IMR-90 (cell line): ENCODE measurements at places on chromosomes 12 and 14.

- DNase-seq: no peak
These were observed 28.0 kb downstream of the ERH start for GRCh38 chr14:69370061-69370460.

DNA sequence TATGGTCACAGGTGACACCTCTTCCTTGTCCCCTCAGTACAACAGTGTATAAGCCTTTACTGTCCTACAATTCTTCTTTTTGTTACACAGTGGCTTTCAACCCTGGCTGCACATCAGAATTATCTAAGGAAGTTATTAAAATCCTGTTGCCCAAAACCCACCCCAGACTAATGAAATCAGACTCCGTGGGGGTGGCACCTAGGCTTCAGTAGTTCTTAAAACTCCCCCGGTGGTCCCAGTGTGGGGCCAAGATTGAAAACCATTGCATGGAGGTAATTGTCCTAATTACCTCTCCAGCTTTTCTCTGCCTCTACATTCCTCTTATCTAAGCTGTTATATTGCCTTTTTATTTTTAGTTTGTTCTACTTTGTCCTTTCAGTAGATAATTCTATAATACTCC is 172.8 kb downstream of the DAD1 start:
- DNase-seq: no peak

DNA sequence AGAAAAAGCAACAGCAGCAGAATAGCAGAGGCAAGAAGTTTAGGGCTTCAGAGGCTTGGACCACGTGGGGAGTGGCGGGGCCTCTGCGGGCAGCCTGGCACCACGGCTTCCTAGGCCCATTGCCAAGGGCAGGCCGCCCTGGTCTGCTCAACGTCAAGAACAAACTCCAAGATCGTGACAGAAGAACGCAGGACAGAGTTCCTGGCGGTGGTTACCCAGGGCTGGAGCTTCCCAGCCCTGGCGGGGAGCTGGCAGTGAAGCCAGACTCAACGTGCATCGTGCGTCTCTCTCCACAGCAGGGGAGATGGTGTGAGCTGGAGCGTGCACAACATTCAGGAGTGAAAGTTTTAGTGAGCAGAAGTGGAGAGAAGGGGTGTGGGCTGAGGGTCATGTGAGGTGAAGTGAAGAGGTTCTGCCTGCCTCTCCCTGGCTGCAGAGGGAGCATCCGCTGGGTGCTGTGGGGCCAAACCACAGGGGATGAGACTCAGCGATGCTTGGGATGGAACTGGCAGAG is 13.9 kb upstream of the CACNA2D4 start:
- DNase-seq: no peak

DNA sequence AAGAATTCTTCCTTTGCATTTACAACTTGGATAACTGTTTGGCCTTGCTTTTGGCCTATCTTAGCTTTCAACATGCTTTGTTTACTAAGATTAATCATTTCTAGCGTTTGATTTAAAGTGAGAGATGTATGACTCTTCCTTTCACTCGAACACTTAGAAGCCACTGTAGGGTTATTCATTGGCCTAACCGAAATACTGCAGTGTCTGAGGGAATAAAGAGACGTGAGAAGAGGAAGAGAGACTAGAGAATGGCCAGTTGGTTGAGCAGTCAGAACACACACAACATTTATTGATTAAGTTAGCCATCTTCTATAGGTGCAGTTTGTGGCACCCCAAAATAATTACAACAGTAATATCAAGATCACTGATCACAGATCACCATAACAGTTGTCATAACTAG is 62.3 kb upstream of the CCDC175 start:
- no peak for DNase-seq

DNA sequence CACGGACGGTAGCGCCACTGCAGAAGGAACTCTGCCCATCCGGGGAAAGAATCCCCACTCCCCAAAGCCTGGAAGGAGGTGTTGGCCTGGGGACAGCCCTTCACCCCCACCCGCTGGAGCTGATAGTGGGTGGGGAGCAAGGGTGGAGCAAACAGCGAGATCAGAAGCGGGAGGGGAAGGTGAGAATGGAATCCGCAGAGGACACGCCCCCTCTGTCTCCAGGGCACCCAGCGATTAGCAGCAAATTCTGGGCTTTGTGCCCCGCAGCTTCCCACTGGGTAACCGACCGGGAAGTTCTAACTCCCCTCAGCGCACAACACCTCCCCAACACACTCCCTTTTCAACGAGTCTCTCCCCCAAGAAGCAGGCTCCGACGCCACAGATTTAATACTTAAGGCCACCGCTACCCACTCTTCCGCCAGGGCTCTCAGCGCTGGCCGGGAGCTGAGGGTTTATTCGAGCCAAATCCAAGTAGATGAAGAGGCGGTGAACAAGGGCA is 1.4 kb downstream of the SLC25A29 start:
- peak; percentile 22 for DNase-seq

GRCh38 chr14:23162800-23163199 is 20.7 kb downstream of the SLC7A8 start:
- DNase-seq: no peak

DNA sequence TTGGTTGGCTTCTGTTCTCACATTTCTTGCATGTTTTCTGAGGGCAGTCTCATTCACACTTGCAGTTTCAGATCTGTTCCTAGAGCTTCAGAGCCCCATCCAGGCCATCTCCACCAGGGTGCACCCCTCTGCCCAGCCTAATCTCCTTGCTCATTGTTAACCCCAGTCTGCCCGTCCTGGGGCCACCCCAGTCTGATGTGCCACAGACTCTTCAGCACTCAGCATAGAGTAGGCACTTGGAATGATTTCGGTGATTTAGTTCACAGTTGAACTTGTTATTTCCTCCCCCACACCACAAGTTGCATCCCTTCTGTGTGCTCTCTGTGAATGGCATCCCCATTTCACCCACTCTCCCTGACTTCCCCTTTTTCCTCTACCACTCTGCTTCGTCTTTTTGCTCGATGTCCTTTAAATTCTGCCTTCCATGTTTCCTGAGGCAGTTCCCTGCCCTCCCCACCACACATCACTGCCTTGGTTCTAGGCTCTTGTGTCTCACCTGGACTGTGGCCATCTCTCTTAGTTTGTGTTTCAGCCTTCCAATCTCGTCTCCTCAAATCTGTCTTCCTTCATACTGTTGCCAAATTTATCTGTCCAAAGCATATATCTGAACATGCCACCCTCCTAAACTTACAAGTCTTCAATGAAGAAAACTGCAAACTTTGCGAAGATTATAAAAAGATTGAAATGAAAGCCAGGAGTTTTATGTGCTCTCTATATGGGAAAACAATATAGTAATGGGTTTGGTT is 41.5 kb downstream of the ANO6 start:
- no peak for DNase-seq

DNA sequence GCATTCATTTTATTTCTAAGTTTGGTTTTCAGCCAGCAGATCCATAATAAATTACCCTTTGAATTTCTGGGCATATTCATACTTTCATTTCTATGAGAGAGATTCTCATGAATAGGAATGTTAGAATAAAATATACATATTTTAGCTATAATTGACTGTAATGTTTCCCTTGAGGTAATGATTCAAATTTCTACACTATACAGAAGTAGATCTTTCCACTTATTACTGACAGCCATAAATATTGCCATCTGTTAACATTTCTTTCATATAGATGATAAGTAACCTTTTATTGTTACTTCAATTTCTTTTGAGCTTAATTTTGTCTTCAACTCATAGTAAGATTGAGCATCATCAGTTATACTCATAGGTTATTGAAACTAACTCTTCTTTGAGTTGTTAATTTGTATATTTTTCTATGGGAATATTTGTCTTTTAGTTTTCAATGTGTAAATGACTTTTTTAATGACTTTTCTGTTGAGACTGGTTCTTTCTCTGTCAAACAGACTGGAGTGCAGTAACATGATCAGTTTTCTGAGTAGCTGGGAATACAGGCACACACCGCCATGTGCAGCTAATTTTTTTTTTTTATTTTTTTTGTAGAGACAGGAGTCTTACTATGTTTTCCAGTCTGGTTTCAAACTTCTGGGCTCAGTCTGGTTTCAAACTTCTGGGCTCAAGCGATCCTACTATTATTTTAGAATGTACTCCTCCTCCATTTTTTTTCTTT is 991.6 kb downstream of the SLC6A15 start:
- no peak for DNase-seq

DNA sequence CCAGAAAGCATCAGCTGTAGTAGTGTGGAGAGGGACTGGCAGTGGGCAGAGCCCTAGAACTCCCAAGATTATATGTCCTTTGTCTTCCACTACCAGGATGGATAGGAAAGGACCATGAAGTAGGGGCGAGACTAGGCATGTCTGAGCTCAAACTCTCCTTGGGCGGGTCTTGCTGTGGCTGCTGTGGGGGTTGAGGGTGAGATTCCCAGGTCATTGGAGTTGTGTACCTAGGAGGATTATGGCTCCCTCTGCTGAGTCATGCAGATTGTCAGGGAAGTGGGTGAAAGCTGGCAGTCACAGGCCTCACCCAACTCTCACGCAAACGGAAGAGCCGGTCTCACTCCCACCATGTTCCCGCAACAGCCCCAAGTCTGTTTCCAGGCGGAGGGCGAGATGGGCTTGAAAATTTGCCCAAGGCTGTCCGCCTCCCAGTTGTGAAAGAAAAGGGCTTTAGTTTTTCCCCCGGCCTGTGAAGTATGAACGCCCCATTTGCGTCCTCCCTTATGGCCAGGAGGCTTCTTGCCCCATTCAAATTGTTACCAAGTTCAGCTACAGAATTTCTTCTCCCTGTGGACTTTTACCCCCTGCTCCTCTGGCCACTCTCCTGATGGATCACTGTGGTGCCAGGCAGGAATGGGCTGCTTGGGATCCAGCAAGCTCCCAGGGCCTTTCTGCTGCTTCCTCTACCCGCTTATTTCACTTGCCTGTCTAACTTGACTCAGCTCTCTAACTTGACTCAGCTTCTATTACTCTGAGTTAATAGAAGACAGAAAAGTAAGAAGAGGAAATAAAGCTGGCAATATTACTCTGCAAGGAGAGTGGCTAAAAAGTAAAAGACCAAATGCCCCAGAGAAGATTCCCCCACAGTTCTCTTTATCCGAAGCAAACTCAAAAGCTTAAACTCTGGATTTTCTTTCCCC is 159.3 kb downstream of the SLC2A13 start:
- DNase-seq: no peak

GRCh38 chr14:33528655-33529054 is 422.2 kb downstream of the EGLN3 start:
- DNase-seq: no peak

- DNase-seq: peak; percentile 97
These were observed 871.4 kb downstream of the C12orf50 start for GRCh38 chr12:87157791-87158190.

DNA sequence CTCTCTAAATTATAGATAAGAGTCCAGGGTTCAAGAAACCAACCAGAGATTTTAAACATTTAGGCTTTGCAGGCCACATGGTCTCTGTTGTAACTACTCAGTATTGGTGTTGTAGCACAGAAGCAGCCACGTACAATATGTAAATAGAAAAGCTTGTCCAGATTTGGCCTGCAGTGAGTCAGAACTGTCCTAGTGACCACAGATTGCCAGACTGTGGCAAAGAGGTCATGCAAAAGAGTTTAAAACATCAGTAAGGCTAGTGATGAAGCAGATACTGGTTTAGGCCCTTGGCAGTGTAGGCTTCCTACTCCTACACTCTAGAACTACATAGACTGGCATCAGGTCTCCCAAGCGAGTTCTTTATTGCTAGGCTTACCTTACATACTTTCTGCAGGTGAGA is 117.6 kb upstream of the GARIN6 start:
- DNase-seq: peak; percentile 3

DNA sequence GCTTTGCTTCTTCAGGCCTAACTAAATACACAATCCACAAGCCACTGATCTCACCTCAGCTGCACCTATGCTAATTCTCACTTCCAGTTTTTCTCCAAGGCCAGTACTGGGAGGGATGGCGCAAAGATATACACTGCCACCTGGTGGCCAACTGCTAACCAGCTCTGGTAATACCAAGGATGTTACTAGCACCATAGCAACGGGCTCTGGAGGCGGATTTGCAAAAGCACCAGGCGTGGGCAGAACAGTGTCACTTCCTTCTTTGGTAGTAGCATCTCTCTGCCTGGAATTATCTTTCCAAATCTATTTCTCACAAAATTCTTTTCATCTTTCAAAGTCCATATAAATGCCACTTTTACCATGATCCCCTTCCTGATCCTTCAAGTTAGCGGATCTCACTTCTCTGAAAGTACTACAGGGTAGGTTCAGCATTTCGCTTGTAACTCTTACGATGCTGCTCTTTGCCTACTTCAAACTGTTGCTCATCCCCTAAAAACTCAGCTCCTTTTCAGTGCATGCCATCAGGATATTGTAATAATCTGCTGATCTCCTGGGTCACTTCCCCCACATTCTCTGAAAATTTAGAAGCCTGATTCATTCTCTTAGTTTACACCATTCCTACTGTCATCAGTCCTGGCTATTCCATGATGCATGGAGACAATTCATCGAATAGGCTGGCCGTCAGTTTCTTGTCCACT is 37.1 kb upstream of the FOXJ2 start:
- DNase-seq: peak; percentile 91
